Calu3 (cell line): ENCODE measurements at places on chromosomes 1 and 21.

DNA sequence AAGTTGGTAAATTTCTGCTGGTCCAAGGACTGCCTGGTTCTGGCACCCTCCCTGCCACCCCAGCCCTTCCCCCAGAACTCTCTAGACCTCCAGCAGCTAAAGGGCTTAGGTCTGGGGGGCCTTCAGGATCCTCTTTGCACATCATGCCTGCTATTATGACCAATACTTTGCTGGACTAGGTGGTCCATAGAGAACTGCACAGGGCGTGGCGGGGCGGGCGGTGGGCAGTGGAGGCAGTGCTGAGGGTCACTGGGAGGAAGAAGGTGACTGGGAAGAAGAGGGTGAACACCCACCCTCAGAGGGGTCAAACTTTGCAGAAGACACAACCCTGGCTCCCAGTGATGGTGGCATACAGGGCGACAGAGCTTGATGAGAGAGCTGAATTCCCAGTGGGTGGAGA, 18.2 kb downstream of the CDK18 start:
- no peak for DNase-seq

GRCh38 chr1:110114784-110115183, 2.5 kb downstream of the UBL4B start:
- DNase-seq: no peak

- DNase-seq: no peak
Observed at GRCh38 chr1:93051961-93052360, 27.1 kb upstream of the MTF2 start.

GRCh38 chr1:43184995-43185394, 12.9 kb downstream of the CFAP57 start:
- DNase-seq: no peak

DNA sequence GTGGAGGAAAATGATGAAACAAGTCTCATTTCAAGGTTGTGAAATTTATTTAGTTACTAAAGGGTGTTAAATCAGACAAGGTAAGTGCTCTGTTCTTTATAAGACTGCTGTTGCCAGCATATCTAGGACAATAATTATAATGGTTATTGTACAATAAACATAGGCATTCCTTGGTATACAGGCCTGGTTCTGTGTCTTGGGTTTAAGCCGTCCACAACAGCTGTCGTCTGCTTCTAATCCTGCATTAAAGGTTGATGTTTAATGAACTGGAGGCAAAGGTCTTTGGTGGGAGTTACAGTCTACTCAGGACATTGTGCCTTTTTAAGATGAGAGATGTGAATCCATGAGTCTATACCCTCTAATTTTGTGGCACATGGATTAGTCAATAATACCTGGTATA, 23.4 kb upstream of the FMO4 start:
- no peak for DNase-seq

- no peak for DNase-seq
Observed at GRCh38 chr1:186418503-186418902, 42.4 kb downstream of the PDC start.

- DNase-seq: no peak
Observed at GRCh38 chr1:239909898-239910297, 181.8 kb upstream of the FMN2 start.
